ENCODE measurements at places on chromosomes 4 and X. TPM values are rescaled to one million over a fixed set of nuclear protein-coding genes. Genes with fewer than 3 reads are reported as not detected.
A peak's percentile ranks its signal among the peaks of the same experiment; 100 is the strongest.

Gene FAM9C
- not detected for total RNA-seq

Gene FAM47E
- total RNA-seq: 0.16 TPM

Gene GTPBP6
- total RNA-seq: 15.3 TPM

Gene BBS12
- total RNA-seq: 6.6 TPM

DNA sequence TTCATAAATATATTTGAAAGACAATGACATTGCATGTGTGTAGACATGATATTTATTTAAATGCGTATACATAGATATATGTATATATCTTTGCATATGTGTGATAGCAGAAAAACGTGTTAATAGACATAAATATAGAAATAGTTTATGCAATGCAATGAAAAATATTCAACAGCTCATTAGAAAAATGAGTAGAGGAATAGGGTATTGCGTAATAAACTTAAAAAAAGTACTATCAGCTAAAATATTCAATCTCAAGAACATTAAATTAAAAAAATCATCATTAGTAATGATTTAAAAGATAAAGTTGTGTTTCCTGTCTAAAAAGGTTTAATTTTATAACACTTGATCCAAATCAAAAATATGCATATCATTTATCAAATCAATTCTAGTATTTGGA, 2101.5 kb upstream of the TENM3 start:
- DNase-seq: no peak

DNA sequence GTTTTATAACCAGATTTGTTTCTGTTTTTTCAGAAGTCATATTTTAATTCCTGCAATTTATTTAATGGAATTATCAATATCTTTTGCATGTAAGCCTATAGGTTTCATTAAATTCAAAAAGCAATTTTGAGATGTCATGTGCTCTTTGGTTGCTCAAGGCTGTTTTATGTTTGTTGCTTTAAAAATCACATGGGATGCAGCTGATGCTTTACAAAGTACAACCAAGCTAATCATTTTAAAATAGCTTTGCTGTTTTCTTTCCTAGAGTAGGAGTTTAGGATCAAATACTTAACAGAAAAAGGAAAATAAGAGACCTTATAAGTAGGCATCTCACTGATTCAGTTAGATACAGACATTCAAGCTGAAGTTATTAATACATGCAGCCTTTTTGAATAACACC, 11.3 kb downstream of the CPEB2 start:
- DNase-seq: peak; percentile 67

DNA sequence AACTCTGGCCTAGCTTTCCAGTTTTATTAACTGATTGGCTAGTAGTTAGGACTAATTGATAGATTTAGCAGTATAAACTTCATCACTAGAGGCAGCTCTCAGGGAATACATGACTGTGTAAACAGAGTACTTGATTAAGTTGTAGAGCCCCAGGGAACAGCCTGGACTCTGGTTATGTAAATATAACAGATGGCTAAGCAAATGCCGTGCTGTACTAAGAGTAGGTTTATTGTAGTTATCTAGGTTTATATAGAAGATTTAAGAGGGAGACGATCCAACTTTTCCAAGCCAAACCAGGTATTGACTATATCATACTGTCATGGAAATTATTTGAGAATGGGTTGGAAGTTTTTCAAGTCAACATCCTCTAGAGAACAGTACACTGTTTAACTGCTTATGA, 463.4 kb upstream of the GRID2 start:
- DNase-seq: no peak

GRCh38 chrX:153773741-153774575, 6.9 kb upstream of the SRPK3 start:
- no peak for DNase-seq

- DNase-seq: no peak
These were observed 9.6 kb downstream of the SGMS2 start for GRCh38 chr4:107834241-107834794.

DNA sequence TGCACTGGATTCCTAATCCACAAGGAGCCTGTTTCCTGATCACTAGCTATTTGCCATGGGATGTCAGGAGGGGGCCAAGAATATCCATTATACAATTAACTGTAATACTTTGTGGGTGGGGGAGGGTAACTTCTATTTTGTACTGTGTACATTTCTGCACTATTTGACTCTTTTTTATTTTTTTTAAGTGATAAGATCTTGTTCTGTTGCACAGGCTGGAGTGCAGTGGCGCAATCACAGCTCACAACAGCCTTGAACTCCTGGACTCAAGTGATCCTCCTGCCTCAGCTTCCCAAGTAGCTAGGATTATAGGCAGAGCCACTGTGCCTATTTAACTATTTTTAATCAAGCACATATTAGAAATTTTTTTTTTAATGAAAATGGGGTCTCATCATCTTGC, 134.1 kb downstream of the ELOVL6 start:
- DNase-seq: no peak

DNA sequence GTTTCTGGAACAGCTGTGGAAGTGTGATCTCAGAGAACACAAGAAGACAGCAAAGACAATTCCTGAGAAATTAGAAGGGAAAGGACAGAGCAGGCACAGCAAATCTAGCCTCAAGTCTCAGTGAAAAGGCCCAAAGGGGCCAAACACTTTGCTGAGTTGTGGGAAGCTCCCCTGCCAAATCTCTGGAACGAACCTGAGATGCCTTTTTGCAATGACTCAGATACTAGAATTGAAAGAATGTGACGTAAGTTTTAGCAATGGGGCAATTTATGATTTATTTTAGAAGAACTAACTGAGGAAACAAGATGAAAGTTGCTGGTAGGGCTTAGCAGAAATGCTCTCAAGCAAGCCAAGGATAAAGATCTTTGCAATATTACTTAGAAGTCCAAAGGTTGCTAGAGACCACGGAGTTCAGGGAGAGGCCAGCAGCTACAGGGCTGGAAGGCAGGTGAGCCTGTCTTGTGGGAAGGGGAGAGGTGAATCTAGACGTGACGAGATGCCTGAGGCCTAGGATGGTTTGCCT, 92.8 kb downstream of the AMELX start:
- DNase-seq: no peak

DNA sequence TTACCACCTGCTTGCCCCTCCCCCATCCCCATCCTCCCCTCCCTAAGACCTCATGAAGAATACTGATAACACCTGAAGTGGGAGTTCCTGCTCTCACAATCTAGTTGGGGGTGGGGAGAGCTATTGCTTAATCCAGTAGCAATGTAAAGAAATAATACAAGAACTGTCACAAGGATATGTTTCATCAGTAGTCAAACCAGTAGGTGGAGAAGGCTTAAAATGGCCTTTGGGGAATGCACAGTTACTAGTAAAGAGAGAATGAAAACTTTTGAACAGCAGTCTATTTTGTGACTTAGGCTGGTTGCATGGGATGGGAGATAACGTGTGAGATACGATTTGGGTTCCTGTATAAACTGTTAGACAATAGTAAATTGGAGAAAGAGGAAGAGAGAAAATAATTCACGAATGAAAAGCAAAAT, 6.0 kb downstream of the GALNT7 start:
- no peak for DNase-seq

GRCh38 chr4:125541836-125542385, 227.2 kb downstream of the FAT4 start:
- DNase-seq: no peak

DNA sequence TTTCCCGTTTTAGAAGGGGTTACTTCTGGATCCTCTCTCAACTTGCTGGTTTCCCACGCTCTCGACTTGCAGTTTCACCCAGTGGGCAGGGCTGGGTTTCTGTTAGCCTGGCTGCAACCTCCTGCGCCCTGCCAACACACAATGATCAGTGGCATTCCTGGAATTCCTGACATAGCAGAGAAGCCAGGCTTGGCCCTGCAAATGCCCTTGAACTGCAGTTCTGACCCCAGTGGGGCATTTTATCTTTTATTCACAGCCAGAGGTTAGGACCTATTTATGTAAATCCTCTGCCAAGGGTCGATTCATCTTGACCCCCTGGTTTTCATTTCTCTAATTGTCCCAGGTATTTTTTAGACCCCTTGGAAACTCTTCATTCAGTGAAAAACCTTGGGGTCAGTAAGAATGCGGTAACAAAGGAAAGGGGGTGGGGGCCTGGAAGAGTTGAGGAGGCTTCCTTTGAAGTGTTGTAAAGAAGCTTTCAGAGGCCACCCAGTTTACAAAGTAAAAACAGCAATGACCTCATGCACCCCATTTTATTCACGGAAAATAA, 217.6 kb downstream of the ZNF674 start:
- DNase-seq: peak; percentile 36

DNA sequence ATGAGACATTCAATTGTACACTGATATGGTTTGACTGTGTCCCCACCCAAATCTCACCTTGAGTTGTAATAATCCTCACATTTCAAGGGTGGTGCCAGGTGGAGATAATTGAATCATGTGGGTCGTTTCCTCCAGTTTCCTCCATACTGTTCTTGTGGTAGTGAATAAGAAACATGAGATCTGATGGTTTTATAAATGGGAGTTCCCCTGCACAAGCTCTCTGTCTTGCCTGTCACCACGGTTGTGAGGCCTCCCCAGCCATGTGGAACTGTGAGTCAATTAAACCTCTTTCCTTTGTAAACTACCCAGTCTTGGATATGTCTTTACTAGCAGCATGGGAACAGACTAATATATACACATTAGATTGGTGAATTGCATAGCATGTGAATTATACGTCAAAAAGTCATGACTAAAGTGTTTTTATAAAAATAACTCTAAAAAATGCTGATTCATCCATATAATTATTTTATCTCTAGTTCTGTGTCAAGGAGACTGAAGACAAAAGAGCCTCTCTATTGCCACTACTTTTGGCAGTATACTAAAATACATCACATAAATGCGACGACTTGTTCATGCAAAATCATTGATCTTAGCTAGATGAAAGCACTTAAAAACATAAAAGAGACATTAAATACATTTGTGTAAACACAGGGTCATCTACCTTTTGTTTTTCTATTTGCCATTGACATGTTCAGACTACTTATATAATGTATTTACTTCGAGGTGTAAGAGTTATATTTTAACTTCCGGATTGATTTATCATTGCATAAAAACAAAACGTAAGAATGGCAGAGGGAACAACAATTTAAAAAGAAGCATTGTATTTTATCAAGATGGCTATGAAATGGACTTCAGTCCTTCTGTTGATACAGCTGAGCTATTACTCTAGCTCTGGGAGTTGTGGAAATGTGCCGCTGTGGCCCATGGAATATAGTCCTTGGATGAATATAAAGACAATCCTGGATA, 50.1 kb downstream of the YTHDC1 start:
- DNase-seq: no peak

- no peak for DNase-seq
These were observed 65.4 kb downstream of the ANKRD17 start for GRCh38 chr4:73193155-73193554.

DNA sequence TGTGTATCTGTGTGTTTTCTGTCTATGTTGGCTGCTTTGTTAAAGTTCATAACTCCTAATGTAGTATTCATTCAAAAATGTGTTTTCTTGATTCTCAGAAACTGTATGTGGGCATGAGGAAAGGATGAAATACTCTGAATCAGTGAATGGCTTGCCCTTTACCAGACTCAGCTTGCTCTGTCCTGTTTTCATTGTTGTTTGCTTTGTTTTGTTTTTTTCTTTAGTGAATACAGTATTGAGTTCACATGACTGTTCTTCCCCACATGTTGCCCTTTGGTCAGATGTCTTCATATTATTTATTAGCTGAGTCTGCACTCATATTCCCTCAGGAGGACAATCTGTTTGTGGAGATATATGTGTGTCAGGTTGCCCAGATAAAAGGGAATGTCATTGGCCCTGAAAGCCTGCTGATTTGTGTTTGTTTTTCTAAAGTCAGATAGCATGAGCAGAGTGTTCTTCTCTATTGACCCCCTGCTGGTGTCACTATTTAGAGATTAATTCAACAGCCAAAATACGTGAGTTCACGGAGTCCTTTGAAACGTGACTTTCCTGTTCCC, 1184.4 kb downstream of the RPA4 start:
- DNase-seq: no peak

DNA sequence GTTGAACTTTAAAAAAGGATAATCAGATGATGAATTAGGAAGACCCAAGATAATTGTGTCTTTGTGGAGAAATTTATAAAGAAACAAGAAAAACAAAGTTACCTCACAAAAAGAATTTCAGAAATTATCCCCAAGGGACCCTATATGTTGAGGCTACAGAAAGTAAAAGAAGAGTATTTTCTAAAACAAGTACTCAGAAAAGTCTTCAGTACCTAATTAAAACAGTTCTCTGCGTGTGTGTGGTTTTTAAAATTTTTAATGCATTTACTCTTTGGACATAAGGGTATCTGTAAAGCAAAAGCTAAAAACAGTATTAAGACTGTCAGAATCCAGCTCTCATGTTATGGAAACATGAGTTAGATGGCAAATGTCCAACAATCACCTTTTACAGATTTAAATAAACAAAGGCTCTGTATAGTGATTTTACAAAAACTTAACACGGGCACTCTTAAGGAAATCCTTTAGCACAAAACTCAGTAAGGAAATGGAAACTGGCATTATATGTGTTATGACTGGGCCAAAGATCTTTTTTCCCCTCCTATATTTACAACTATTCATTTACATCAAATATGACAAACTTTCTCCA, 187.5 kb downstream of the NSUN7 start:
- DNase-seq: peak; percentile 62

DNA sequence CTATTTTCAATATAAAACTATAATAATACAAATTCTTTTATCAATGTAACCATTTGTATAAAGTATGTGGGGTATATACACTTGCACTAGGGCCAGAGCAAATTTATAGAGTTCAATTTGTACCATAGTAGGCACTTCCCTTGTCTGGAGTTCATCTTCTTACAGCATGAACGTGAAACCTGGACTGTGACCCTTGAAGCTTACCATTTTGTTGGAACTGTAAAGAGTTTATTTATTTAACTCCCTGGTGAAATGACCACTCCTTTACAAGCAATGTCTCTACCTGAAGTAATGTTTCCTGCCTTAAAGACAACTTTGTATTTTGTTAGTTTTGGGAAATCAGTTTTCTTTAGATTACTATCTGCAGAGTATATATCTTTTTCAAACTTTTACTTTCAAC, 188.2 kb downstream of the ARAP2 start:
- DNase-seq: no peak

DNA sequence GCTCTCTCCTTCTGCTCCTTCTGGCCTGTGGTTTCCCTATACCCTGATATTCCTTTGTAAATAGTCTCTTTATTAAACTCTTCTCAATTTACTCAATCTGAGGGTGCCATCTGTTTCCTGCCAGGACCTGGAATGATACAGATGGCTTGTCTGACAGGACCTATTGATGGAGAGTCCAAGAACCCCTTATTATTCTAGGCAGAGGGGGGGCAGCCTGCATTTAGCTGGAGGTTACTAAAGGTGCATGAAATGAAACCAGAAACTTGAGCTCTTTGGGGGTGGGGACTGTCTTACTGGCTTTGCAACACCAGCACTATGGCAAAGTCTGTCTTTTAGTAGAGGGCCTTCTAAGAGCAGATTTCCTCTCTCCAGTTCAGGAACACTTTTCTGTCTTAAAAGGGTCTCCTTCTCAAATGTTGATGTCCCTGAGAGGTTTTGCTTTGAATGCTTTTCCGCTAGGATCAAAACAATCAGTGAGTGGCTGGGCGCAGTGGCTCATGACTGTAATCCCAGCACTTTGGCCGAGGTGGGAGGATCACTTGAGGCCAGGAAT, 162.5 kb upstream of the MED14 start:
- DNase-seq: no peak

Data from SK-MEL-5 (cell line).